ENCODE measurements at places on chromosomes 1 and 21.

DNA sequence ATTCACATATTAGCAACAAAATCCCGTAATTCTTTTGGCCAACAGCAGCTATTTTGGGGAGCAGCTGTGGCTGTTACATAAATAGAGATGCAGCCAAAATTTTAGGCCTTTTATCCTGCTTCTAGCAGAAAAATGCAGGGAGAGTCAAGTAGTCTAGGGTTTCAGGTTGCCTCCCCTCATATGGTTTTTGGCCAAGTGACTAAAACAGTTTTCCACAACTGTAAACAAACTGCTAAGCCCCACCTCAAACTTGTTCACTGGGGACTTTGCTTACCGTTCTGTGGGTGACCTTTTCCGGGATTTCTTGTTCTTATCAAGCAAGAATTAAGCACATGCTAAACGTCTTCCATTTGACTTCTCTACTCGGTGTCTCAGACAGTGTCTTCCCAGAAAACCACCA, 133.4 kb downstream of the EDEM3 start:
- DNase-seq: no peak

DNA sequence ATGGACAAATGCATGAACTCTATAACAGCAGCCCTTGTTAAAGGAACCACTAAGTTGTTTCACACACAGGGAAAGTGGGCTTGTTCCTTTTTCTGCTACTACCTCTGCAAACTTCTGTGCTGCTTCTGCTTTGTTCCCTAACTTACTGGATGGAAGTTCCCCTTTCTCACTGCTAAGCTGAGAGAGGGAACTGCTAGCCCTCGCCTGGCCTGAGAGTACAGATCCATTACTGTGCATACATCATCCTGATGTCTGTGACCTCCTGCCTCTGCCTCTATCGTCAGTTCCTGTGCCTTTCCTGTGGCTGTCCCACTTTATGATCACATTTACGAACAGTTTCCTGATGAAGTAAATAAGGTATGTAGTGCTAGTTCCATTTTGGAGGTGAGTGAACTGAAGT, 3.5 kb downstream of the GNAT2 start:
- no peak for DNase-seq

DNA sequence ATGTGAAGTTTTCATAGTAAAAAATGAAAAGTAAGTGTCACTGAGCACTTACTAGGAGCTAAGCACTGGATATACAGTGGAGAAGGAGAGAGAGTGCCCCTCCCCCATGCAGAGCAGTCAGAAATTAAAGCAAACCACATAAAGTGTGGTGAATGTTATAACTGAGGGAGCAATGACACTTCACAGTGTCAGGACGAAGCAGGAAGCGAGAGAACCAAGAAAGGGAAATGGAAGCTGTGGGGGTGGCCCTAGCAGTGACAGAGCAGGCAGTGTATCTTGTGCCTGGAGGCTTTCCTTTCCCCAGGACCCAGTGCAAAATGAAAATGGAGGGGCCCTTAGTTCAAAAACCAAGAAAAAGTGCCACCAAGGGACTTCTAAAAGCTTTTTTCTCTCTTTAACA, 21.5 kb upstream of the RCAN3 start:
- DNase-seq: peak; percentile 61

- DNase-seq: no peak
These were observed 3.2 kb upstream of the CHAF1B start for GRCh38 chr21:36381841-36382589.

- no peak for DNase-seq
These were observed 27.2 kb upstream of the PDE9A start for GRCh38 chr21:42626171-42626570.

DNA sequence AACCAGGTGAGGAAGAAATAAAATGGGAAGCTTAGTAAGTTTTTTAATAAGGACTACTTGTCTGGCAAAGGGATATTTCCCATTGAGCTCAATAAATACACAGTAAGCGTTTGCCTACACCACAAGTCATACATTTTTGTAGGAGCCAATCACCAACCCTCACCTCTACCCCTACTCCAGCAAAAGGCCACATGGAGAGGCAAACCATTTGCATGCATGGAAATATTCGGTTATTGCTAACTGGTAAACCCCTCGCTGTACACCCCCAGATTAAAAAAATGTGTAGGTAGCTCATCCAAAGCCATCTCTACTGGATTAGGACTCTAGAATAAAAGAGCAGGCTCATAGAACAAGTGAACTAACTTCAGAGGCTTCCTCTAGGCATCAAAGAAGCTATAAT, 21.1 kb downstream of the PDPN start:
- no peak for DNase-seq

All from activated T-cell treated with anti-CD3 and anti-CD28 coated beads, Interleukin-2, amount 50 U/mL, for 72 hours (primary cell).